ENCODE measurements at places on chromosomes 5 and 9.

- no peak overlapping the region for H3K27ac ChIP-seq
- H3K4me3 ChIP-seq: no peak overlapping the region
- no peak for DNase-seq
- no peaks in the 10 kb centered on the region for H3K27me3 ChIP-seq
- H3K4me1 ChIP-seq: no peaks in the 10 kb centered on the region
- no peaks in the 10 kb centered on the region for H3K36me3 ChIP-seq
Observed at GRCh38 chr5:64519263-64519662, 13.4 kb downstream of the RGS7BP start.

DNA sequence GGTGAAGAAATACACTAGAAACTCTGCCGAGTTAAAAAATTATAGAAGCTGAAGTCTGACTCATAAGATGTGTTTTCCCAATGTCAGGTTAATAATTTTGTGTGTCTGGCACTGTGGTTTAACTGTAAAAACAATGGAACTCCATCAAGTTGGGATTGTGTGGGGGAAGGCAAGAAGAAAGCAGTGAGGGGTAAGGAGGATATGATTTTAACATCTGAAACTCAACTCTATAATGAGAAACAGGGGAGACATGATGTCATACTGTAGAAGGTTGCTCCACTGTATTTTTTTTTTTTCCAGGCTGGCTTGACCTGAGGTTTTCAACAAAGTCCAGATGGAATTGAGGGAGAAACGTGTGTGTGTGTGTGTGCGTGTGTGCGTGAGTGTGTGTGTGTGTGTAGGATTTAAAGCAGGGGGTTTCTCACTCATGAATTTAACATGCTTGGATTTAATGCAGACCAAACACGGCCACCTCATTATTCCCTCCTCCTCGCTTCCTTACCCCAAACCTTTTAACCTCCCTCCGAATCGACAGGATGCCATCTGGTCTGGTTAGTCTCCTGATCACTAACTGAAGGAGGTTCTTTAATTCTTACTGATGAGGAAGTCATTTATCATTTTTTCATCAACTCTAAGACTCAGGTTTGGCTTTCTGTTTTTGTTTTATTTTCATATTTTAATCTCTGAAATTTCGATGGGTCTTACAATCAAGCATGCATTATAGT, 140.2 kb upstream of the LPAR1 start:
- H3K4me3 ChIP-seq: no peak overlapping the region
- H3K36me3 ChIP-seq: no peaks in the 10 kb centered on the region
- H3K27ac ChIP-seq: no peak overlapping the region
- no peaks in the 10 kb centered on the region for H3K4me1 ChIP-seq
- DNase-seq: no peak
- no peaks in the 10 kb centered on the region for H3K27me3 ChIP-seq

DNA sequence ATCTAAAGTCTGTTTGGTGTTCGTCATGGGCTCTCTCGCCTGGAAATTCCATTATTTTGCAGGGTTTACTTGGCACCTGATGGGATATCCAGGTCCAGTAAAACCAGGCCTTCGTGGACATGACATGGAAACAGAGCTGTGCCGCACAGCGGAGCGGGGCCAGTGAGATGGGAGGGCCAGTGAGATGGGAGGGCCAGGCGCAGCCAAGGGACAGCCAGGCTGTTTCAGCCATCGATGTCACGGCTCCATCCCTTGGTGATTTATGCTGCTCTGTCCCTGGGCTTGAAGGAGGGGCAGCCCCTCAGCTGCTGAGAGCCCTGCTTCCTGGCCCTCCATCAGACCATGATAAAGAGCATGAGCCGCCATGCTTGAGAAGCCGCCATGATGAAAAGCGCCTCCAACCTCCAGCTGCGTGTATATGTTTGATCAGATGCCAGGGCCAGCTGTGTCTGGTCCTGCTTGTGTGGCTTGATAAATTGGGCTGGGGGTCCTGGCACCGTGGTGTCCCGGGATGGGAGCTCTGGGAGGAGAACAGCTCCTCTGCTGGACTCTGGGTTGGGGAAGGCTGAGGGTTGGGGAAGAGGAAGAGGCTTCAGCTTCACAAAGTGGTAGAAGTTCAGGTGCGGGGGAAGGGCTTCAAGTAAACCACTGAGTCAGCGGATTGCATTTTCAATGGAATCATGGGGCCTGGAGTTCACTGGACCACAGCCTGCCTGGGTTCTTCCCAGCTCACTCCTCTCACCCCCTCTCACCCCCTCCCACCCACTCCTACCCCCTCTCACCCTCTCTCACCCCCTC, 6.1 kb upstream of the COL5A1 start:
- H3K27ac ChIP-seq: no peak overlapping the region
- peaks cover under 1% of the 10 kb centered on the region for H3K27me3 ChIP-seq
- H3K4me1 ChIP-seq: no peaks in the 10 kb centered on the region
- no peaks in the 10 kb centered on the region for H3K36me3 ChIP-seq

DNA sequence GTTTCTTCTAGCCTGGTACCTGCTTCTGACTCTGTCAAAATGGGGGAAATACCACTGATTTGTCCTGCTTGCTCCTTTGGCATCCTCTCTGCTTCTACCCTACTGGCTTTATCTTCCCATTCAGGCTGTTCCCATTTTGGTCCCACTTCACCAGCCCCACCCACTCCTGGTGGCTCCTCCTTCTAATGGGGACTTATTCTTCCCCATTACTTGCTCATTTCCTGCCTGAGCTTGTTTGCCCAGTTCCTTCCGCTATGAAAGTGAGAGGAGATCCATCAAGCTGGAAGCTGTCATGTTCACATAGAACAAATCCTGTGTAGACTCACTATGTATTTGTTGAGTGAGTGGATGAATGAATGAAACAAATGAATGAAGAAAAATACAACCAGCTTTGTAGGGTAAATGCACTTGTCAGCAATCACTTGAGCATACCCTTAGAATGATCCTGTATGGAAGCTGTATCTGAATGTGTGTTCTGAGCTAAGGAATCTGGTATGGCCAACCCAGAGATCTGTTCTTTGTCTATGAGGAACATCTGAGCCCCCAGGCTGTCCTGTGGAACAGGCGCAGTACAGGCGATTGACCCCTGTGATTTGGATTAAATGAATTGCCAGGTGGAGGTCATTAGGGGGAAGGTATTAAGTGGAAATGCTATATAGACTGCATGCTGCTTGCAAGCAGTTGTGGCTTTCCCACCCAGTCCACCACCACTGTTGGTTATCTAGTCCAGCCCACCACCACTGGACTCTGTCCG, 89.5 kb downstream of the APBA1 start:
- DNase-seq: peak; percentile 25
- no peaks in the 10 kb centered on the region for H3K27me3 ChIP-seq
- peaks cover 11% of the 10 kb centered on the region for H3K4me1 ChIP-seq
- no peak overlapping the region for H3K4me3 ChIP-seq
- H3K27ac ChIP-seq: no peak overlapping the region
- no peaks in the 10 kb centered on the region for H3K36me3 ChIP-seq

- peaks cover 16% of the 10 kb centered on the region for H3K4me1 ChIP-seq
- DNase-seq: no peak
- H3K36me3 ChIP-seq: no peaks in the 10 kb centered on the region
- H3K4me3 ChIP-seq: no peak overlapping the region
- H3K27ac ChIP-seq: no peak overlapping the region
Observed at GRCh38 chr5:74295141-74295540, 345.4 kb downstream of the ENC1 start.

GRCh38 chr9:114383521-114384231, 4.1 kb downstream of the AKNA start:
- no peaks in the 10 kb centered on the region for H3K27me3 ChIP-seq
- H3K36me3 ChIP-seq: peaks cover 2% of the 10 kb centered on the region
- H3K4me1 ChIP-seq: peaks cover 13% of the 10 kb centered on the region
- no peak overlapping the region for H3K4me3 ChIP-seq
- DNase-seq: no peak
- H3K27ac ChIP-seq: no peak overlapping the region

DNA sequence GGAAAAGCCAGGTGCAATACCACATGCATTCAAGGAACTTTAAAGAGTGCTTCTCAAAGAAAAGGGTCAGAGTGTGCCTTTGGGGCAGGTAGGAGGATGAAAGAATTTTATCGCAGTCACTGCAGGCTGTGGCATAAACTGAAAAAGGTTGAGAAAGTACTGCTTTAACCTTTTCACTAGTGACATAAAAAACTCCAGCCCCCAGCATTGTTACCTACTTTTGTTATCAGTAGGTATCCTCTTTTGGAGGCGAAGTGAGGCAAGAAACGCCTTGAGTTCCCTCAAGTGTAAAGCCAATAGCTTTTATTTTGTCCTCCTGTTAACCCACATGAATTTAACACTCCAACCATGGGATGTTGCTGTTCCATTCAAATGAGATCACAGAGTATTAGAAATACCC, 64.7 kb upstream of the CHD1 start:
- H3K4me3 ChIP-seq: no peak overlapping the region
- no peaks in the 10 kb centered on the region for H3K4me1 ChIP-seq
- no peak for DNase-seq
- no peak overlapping the region for H3K27ac ChIP-seq

DNA sequence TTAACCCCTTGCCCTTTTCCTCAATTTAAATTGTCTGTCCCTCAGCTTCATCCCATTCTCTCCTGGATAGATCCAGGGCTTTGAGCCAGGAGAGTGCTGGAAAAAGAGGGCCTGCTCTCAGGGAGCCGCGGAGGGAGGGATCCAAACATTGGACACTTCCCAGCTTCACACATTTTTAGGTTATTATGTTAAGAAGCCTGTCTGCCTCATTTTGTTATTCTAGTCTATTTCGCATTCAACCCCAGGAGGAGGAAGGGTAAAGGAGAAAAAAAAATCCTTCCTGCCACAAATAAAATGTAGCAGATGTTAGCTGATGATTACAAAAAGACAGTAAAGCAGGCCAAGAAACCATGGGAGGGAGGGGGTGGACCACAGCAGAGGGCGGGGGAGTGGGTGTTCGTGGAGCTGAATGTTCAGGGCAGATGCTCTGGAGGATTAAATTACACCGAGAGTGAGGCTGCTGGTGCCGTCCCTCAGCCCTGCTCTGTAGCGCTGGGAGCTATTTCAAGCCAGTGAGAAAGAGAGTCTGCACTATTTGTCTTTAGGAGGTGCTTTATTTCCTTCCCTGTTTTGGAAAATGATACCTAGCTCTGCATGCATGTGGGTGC, 60.6 kb upstream of the ZFR start:
- no peak for DNase-seq
- H3K4me3 ChIP-seq: no peak overlapping the region
- H3K4me1 ChIP-seq: peaks cover 41% of the 10 kb centered on the region
- peaks cover 2% of the 10 kb centered on the region for H3K27me3 ChIP-seq
- H3K36me3 ChIP-seq: no peaks in the 10 kb centered on the region
- peak overlapping the region; percentile 6 for H3K27ac ChIP-seq

GRCh38 chr5:138626333-138626944, 51.2 kb upstream of the HSPA9 start:
- H3K4me3 ChIP-seq: no peak overlapping the region
- no peaks in the 10 kb centered on the region for H3K27me3 ChIP-seq
- no peak overlapping the region for H3K27ac ChIP-seq
- H3K36me3 ChIP-seq: no peaks in the 10 kb centered on the region
- no peaks in the 10 kb centered on the region for H3K4me1 ChIP-seq
- no peak for DNase-seq

- H3K4me3 ChIP-seq: peak overlapping the region; percentile 39
- DNase-seq: no peak
- H3K27me3 ChIP-seq: peaks cover 63% of the 10 kb centered on the region
- peaks cover 15% of the 10 kb centered on the region for H3K4me1 ChIP-seq
- H3K27ac ChIP-seq: no peak overlapping the region
- H3K36me3 ChIP-seq: no peaks in the 10 kb centered on the region
Observed at GRCh38 chr9:97847474-97848214, 5.4 kb upstream of the FOXE1 start.

GRCh38 chr9:121360601-121361374, 9.3 kb downstream of the STOM start:
- H3K4me3 ChIP-seq: no peak overlapping the region
- peaks cover 69% of the 10 kb centered on the region for H3K4me1 ChIP-seq
- no peaks in the 10 kb centered on the region for H3K36me3 ChIP-seq
- H3K27ac ChIP-seq: peak overlapping the region; percentile 61
- DNase-seq: no peak

GRCh38 chr5:1545805-1546355, 22.1 kb upstream of the LPCAT1 start:
- peaks cover 2% of the 10 kb centered on the region for H3K4me1 ChIP-seq
- no peak overlapping the region for H3K27ac ChIP-seq
- DNase-seq: peak; percentile 55
- H3K36me3 ChIP-seq: no peaks in the 10 kb centered on the region

- no peaks in the 10 kb centered on the region for H3K36me3 ChIP-seq
- H3K27me3 ChIP-seq: no peaks in the 10 kb centered on the region
- no peak overlapping the region for H3K27ac ChIP-seq
Observed at GRCh38 chr5:9069650-9070049, 476.2 kb downstream of the SEMA5A start.

DNA sequence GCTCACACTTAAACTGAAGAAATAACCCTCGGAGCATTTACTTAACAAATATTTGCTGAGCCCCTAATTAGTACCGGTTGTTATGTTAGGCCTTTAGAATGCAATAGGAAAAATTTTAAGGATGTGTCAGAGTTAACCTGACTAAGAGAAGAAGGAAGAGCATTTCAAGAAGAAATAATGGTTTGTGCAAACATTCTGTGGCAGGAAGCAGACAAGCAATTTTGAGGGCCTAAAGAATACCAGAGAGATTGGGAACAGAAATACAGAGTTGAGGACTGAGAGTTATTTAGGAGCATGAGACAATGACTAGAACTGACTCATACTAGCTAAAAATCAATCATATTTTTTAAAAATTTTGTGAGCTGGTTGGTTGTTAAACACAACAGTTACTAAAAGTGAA, 218.8 kb downstream of the PRR16 start:
- H3K4me3 ChIP-seq: no peak overlapping the region
- no peak for DNase-seq
- no peak overlapping the region for H3K27ac ChIP-seq
- no peaks in the 10 kb centered on the region for H3K27me3 ChIP-seq
- H3K4me1 ChIP-seq: no peaks in the 10 kb centered on the region

- DNase-seq: no peak
- H3K27me3 ChIP-seq: no peaks in the 10 kb centered on the region
- H3K4me3 ChIP-seq: no peak overlapping the region
Observed at GRCh38 chr9:11039006-11039405, 426.2 kb upstream of the PTPRD start.

DNA sequence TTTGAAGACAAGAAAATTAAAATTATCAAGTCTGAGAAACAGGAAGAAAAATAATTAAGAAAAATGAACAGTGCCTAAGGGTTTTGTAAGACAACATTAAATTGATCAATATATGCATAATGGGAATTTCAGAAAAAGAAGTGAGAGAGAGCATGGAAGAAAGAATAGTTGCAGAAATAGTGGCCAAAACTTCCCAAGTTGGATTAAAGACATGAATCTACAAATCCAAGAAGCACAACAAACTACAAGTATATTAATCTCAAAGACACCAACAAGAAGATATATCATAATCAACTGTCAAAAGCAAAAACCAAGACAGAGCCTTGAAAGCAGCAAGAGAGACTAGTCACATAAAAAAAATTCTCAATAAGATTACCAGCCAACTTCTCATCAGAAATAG, 488.0 kb downstream of the RASEF start:
- H3K27ac ChIP-seq: no peak overlapping the region
- no peaks in the 10 kb centered on the region for H3K36me3 ChIP-seq
- no peaks in the 10 kb centered on the region for H3K4me1 ChIP-seq
- H3K27me3 ChIP-seq: no peaks in the 10 kb centered on the region

All from keratinocyte (primary cell).